ENCODE measurements at places on chromosomes 7 and 10.

GRCh38 chr7:28038175-28038797 lies 142.3 kb downstream of the JAZF1 start:
- no peak for DNase-seq

GRCh38 chr7:149261316-149261828 lies 624 bp upstream of the ZNF783 start:
- no peak for DNase-seq

DNA sequence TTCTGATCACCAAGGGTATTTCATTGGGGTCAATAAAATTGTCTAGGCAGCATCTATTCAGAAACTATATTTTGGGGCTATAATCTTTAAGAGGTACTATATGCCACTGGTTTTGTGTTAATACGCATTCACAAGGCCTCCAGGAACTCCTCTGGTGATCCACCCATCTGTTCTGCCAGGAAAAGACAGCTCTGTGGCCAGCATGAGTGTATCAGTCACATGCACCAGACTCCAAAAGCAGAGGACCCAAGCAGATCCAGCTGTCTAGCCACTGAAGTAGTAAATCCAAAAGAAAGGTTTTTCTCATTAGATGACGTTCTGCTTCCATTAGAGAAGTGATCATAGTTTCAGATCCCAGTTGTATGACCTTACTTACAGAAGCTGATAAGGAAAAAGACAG lies 199.6 kb upstream of the CELF2 start:
- no peak for DNase-seq

- DNase-seq: no peak
These were observed 39.2 kb upstream of the LRRC17 start for GRCh38 chr7:102873470-102874165.

DNA sequence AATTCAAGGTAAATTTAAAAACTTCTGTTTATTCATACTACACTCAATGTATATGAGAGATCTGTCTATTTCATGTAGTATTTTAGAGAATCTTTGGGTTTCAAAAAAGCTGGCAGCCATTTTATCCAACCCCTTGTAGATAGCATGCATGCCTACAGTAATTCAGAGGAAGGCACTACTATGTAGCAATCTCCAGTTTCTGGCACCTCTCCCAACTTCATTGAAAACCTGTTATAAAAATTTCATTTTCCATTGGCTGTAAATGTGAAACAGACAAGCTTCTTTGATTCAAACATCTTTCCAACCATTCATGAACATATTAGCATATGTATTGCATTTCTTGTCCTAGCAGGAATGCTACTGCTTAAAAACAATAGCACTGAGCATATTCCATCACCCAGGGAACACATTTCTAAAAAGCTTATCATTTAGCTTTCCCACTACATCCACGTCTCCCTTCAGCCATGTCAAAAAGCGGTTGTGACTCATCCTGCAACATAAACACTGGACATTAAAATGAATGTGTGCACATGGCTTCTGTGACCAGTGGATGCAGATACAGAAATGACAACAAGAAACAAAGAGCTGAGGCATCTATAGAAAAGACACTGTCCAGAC lies 330.4 kb upstream of the AOAH start:
- no peak for DNase-seq

DNA sequence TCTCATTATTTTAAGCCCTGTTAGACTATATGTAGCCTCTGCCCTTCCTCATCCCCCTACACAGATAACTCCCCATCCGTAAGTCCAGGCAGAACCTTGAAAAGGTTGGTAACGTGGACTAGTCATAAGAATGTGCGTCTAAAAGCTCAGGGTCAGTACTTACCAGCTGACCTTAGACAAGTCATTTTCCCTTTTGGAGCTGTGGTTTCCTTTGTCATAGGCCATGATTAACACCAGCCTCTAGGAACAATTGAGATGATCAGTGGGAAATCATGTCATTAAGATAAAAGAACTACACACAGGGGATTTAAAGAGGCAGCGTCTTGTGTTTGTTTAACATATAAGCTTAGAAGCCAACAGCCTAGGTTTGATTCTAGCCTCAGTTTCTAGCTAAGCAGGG lies 6.9 kb upstream of the UNC5B start:
- no peak for DNase-seq

DNA sequence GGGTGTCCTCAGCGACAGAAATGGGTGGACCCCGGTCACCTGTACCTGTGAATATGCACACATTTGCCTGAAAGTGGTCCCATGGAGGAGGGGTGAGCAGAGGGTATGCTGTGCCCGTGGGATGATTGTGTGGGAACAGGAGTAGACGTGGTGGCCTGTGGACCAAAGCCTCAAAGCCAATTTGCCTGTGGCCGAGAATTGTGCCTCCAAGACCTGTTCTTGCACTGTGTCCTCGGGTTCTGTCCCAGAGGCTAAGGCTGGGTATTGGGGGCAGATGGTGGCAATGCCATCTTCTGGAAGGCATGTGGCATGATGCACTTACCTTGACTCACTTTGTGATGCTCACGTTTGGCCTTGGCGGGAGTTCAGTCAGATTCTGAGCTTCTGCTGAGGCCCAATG lies 351.0 kb downstream of the TCERG1L start:
- DNase-seq: no peak

- no peak for DNase-seq
These were observed 41.4 kb upstream of the DMBT1 start for GRCh38 chr10:122519144-122519543.

DNA sequence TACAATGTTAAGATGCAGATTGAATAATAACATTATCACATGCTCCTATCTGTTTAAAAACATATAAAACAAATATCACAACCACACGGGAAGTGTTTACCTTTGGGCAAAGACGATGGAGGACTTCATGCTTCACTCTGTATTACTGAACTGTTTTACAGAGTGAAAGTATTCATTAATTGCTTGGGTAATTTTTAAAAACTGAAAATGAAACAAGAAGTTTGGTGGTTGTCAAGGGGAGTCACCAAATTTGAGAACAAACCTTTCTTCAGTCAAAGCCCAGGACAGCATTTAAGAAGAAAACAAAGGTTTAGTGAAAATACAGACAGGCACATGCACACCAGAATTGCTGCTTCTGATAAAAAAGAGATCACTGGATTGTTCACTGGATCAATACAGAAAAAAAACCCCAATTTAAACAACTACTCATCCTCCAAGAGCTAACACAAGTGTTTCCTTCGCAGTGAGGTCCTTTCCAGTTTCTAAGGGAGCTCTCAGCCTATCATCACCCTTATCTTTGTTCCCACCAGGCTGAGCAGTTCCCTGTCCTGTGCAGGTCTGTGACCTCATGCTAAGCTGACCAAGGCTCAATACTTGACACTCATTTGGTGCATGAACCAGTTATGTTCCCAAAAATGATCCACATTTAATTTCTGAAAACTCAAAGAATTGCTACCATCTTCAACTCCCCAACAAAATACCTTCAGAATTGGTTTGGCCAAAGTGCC lies 8.8 kb downstream of the PARP12 start:
- no peak for DNase-seq

GRCh38 chr10:111821871-111822270 lies 361.7 kb downstream of the GPAM start:
- DNase-seq: no peak

GRCh38 chr7:137619181-137619580 lies 227.6 kb downstream of the DGKI start:
- DNase-seq: no peak

DNA sequence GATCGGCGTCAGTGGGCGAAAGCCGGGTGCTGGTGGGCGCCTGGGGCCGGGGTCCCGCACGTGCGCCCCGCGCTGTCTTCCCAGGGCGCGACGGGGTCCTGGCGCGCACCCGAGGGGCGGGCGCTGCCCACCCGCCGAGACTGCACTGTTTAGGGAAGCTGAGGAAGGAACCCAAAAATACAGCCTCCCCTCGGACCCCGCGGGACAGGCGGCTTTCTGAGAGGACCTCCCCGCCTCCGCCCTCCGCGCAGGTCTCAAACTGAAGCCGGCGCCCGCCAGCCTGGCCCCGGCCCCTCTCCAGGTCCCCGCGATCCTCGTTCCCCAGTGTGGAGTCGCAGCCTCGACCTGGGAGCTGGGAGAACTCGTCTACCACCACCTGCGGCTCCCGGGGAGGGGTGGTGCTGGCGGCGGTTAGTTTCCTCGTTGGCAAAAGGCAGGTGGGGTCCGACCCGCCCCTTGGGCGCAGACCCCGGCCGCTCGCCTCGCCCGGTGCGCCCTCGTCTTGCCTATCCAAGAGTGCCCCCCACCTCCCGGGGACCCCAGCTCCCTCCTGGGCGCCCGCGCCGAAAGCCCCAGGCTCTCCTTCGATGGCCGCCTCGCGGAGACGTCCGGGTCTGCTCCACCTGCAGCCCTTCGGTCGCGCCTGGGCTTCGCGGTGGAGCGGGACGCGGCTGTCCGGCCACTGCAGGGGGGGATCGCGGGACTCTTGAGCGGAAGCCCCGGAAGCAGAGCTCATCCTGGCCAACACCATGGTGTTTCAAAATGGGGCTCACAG lies 1.1 kb downstream of the EGFR start:
- DNase-seq: no peak

DNA sequence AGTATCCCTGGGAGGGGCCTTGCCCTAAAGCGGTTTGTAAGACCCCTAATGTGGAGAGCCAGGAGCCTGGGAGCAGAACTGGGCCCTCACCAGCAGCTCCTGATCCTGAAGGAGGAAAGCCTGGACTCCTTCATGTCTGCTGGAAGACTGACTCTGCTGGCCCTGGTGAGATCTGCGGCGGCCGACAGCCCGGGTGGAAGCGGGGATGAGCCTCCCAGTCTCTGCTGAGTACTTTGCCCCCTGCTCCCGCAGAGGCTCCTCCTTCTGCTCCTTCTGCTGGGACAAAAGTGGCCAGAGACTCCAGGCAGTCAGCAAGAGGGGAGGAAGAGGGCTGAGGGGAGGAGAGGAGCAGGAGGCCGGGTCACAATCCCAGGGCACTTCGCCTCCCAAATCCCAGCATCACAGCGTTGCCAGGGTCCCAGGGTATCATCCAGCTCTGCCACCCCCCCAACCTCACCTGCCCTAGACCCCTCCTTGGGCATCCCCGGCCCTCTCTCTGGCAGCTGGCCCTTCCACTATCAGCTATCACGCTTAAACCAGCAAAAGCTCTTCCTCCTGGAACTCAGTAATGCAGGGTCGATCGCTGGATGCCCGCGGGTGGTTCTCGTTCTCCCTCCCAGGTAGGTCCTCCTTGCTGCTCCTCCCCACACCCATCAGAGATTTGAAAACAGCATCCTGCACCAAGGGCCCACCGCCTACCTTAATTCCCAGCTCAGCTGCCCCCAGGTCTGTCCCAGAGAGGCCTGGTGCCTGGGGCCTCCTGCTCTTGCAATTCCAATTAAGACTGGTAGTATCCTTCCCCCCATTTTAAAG lies 7.9 kb downstream of the TBATA start:
- DNase-seq: no peak

DNA sequence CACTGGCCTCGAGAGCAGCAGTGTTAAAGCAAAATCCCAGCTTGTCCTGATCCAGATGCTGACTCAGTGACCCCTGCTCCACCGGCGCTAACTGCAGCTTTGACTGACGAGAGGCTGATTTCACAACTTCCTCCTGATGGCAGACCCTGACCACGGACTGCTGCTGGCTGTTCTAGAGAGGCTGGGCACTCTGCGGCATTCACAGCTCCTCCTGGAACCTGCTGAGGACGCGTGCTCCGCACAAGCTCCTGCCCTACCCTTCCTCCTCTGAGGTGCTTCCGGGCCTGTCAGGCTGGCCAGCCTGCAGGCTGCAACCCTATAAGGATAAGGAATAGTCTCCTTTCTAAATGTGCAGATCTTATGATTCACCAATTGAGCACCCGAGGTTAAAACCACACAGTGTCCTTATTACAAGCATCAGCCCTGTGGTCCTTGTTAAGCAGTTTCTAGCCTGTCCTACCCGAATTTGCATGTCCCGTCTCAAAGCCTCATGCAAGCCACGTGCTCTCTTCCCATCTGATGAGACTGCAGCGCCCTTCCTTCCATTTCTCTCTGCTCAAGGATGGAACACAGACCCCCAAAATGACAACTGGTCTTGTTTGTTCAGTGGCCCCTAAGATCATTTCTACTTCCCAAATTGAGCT lies 35.5 kb upstream of the NCAPG2 start:
- DNase-seq: no peak

GRCh38 chr10:88911116-88911515 lies 31.1 kb downstream of the STAMBPL1 start:
- DNase-seq: no peak

- no peak for DNase-seq
These were observed 48.4 kb downstream of the MPP7 start for GRCh38 chr10:28254290-28254985.

GRCh38 chr10:30818010-30818660 lies 188.6 kb upstream of the LYZL2 start:
- DNase-seq: no peak

DNA sequence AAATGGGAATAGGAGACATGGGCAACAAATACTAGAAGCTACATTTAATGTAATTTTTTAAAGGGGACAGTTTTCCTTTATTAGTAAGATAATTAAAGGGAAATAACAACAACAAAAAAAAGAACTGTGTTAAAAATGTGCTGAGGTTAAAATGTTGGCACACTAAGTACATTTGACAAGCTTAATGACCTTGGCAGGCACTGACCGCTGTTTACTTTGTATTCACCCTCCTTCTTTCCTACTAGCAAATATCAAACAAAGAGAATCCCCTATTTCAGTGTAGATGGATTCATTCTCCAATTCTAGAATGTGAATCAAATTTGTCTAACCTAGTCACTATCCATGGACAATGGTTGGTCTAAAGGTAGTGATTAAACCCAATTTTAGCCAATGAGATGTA lies 77.5 kb upstream of the TOMM7 start:
- no peak for DNase-seq

GRCh38 chr7:7122701-7123281 lies 59.6 kb upstream of the C1GALT1 start:
- DNase-seq: no peak

DNA sequence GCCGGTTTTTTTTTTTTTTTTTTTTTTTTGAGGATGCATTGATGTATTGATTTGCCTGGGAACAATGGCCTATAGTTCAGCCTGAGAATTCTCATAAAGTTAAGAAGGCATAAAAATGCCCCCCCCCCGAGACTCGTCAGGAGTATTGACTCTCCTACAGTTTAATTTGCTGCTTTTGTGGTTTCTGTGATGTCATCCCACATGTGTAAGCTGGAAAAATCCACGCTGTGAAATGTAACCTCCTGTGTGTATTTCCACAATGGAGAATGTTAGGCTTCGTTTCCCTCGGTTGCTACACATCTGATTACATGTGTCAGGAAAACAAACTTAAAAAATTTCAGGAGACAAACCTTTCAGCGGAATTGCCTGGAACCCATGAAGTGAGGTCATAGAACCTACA lies 117.9 kb downstream of the FANK1 start:
- DNase-seq: no peak

DNA sequence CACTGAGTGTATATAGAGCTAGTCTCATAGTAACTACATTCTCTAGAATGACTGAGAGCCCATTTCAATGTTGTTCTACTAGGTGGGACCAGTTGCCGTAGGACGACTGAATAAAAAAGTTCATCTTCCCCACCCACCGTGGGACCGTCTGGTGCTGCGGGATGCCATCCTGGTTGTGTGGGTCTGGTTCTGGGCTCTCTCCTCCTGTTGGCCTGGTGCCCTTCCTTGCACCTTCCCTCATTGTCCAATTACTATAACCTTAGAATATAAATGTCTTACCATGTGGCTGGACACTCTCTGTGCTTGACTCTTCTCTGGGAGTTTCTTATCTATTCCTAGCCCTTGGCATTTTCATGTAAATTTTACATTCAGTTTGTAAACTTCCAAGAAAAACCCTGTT lies 344.4 kb downstream of the TCERG1L start:
- no peak for DNase-seq

- no peak for DNase-seq
These were observed 230.4 kb downstream of the ADK start for GRCh38 chr10:74381291-74381853.

All from activated T-helper 2 cell treated with anti-CD3 and anti-CD28 coated beads, Interferon-gamma antibody, Interleukin-2, Interleukin-4, amounts not matched to agents 10 μg/mL and 5 μg/mL and 100 μg/mL, durations not matched to agents 14 hours and 24 hours and 36 hours (primary cell).